Neural progenitor cell (in vitro differentiated cells): ENCODE measurements at places on chromosomes 1 and 21. TPM values are rescaled to one million over a fixed set of nuclear protein-coding genes. Genes with fewer than 3 reads are reported as not detected.

DNA sequence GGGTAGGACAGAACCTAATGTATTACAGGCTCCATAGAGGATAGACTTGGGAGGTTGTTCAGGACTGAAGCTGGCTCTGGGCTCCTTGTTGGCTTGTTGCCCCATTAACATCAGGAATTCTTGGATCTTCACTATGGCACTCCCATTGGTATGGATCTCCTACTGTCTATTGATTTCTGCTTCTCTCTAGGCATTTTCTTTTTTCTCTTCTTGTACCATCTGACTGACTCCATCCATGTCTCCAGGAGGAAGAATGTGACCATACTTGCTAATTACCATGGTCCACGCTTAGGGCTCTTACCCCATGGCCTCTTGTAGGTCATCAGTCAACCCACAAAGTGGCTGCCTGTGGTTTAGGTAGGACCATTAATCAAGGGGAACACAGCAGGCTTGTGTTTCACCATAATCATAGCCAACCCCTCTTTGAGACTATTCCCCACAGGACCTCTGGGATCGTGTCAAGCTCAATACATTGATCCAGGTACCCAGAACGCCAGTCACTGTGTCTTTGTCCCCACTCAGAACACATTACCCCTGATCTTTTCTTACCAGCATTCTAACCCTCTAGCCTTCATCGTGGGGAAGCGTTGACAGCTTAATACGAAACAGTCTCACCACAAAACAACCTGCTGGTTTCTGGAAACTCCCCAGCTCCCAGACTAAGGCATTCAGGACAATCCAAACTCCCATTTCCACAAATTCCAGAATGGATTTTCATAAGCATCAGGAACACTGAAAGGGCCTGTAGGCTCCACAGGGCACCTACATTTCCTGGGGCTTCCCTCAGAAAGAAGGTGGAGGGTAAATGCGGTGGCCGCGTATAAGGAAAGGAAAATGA is 97.1 kb downstream of the ETS2 start:
- DNase-seq, result no peak

- DNase-seq, result no peak
These were observed 1.0 kb downstream of the BEST4 start for GRCh38 chr1:44786841-44787426.

GRCh38 chr1:195294911-195295310 is 1313.3 kb downstream of the KCNT2 start:
- peak; percentile 18 for DNase-seq

DNA sequence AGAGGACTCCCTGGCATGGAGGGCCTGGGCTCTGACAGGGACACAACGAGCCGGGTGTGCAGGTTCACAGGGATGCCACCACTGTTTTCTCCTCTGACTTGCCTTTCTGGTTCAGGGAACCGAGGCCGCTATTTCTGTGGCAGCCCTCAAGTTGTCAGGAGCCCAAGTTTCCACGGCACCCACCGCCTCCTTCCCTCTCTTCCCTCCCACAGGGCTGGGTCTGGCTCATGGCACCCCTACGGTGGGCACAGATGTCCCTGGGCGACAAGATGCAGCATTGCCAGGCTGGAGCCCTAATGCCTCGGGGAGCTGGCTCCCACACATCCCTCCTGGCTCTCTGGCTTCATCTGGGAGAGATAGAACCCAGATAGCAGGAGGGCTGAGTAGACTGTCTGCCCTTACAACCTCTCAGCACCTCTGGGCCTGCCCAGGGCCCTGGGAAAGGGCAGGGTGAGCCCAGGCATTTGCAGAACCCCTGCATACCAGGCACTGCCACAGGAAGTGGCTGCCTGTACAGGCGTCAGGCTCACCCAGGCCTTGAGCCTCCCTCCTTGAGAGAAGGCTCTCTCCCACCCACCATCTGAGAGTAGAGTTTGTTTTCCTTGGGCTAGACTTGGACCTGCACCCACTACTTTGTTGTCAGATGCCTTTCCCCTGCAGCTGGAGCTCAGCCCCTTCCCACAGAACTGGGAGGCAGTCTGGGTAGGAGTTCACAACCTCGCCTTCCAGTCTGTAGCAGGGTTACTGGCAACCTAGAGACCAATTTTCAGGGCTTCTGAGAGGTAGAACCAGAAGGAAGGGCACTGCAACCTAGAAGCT is 20.5 kb downstream of the KCNC4 start:
- no peak for DNase-seq

DNA sequence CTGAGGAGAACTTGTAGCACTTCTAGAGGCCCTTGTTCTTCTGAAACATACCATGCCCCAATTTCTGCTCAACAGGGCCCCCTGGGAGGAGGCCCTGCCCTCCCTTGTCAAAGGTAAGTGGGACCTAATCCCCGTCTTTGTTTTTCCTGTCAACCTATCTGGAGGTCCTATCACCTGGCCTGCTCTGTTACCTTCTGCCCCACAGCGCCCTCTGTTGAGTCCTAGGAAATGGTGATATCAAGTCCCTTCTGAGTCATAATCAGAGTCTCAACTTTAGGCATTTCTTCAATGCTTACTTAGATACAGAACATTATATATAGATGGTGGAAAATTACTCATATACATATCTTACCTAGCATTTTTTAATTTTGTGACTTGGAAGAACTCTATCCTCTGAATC is 28.2 kb upstream of the FCRL4 start:
- peak; percentile 45 for DNase-seq

The DNAJC6 gene
- 13.0 and 21.9 TPM in 2 replicates for total RNA-seq

The NTMT2 gene
- not detected in 2 replicates for total RNA-seq

DNA sequence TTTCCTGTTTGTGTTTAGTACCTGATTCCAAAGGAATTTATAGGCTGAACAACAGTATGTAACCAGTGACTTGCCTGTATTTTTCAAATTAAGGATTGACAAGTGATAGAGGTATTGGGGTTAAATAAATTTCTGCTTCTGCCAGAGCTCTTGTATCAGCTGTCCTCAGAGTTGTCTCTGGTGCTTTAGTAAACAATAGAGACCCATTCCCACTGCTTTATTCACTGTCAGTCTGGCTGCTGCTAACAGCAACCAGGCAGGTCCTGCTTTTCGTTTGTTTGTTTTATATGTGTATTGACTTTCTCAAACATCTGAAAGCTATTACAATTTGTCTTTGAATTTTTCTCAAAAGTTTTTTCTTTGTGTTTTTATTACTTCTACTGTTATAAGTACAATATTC is 76.1 kb downstream of the OLFM3 start:
- peak; percentile 22 for DNase-seq

- no peak for DNase-seq
These were observed 23.7 kb downstream of the UMODL1 start for GRCh38 chr21:42094811-42095210.

- no peak for DNase-seq
These were observed 14.0 kb upstream of the DISC1 start for GRCh38 chr1:231612393-231613089.

DNA sequence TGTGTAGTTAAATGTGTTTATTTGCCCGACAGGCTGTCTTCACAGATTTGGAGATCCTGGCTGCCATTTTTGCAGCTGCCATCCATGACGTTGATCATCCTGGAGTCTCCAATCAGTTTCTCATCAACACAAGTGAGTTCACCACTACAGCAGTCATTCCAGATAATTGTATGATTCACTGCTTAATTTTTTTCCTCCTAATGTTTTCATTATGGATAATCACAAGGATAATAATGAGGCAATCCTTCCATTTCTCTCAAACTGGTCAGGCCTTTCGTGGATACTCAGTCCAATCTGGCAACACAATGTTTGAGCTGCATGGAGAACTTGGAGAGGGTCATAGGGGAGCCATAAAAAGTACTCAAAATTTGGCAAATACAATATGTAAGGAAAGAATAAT is 168.3 kb upstream of the SGIP1 start:
- no peak for DNase-seq

DNA sequence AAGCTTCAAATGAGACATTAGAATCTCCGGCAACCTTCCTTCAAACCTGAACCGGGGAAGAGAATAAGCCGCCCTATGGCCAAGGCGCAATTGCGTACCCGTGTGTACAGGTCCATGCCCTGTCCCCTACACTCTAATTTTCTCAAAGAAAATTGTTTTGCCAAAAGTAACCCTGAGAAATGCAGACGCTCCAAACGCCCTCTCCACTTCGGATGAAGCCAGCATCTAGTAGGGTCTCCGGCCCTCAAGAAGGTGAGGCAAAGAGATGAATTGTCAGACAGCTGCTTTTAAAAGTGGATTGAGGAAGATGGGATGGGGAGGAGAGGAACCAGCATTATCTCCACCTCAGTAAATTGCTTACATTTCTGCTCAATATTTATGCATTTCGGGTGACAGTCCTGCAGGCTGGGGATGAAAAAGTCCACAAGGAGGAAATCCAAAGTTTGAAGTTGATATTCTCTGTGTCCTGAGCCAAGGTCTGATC is 630 bp upstream of the LHX9 start:
- no peak for DNase-seq

GRCh38 chr1:155882235-155882634 is 22.9 kb downstream of the SYT11 start:
- no peak for DNase-seq

DNA sequence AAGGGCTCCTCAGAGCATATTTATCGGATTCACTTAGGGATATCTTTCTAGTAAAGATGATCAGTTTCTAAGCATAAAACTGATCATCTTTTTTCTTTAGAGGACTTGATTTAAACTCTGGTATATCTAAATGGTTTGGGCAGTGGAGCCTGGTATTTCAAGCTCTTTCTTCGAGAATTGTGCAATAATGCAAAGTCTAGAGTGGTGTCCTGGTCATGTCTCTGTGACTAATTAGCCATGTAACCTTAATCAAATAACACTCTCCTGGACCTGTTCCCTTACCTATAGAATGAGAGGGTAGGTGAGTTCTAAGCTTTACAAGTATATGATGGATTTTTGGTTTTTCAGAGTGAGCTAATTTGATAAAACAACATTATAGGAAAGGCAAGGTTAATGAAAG is 225.2 kb downstream of the RPS6KC1 start:
- DNase-seq, result no peak

- peak; percentile 89 for DNase-seq
These were observed 23.8 kb downstream of the KNCN start for GRCh38 chr1:46527474-46528296.

The PGBD2 gene
- 7.9 and 11.2 TPM in 2 replicates for total RNA-seq

DNA sequence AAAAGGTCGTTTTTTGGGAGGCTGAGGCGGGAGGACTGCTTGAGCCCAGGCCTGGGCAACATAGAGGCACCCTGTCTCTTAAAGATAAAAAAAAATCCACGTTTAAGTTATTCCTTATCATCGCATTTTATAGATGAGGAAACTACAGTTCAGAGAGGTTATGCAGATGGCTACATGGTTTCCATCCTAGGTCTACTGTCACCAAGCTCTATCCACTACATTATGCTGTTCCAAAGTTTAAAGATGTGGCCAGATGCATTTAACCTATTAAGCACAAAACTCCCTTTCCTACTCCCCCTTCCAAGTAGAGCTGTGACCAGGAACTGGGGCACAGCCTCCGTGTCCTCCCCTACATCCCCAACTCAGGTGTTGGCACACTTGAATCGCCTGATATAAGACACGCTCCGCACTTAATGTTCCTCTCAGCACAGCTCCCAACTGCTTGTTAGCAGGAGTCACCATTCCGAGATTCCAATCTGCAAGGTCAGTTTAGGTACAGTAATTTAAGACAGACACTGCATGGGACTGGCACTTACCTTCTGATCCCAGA is 1.3 kb downstream of the TAF5L start:
- DNase-seq, result no peak

GRCh38 chr1:160777486-160778089 is 18.4 kb upstream of the LY9 start:
- peak; percentile 66 for DNase-seq

DNA sequence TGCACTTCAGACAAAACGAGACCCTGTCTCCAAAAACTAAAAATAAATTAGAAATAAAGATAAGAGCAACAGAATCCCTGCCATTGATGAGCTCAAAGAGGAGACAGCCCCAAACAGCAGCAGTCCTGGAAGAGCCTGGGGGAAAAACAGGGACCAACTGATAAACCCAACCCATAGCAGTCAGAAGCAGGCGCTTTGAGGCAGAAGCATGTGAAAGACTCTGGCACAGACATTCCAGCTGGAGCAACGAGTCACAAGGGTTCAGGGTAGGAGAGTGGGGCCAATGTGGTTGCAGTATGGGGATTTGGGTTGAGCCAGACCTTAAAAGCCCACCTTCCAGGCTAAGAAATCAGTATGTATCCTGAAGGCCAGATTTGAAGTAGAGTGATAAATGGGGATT is 78.5 kb downstream of the MPZL1 start:
- no peak for DNase-seq

The KCNK1 gene
- total RNA-seq, result 0.11 and 0.31 TPM in 2 replicates

DNA sequence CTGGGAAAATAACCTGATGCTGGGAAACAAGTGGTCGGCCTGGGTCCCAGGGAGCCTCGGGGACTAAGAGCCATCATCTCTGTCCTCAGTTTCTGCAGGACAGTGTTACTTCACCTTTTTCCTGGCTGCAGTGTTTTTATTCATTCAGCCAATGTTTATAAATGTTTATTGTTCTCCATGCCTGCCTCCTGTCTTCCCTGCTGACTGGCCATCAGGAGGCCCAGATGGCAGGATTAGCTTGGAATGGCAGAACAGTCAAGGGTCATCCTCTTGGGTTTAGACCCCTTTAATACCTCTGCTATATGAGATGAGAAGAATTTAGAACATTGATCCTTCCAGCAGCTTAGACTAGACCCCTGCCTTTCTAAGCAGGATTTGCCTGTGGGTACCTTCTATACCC is 13.3 kb downstream of the MAPKAPK2 start:
- no peak for DNase-seq

GRCh38 chr1:98045211-98045766 is 124.5 kb upstream of the DPYD start:
- DNase-seq, result peak; percentile 54

The KCNJ9 gene
- total RNA-seq, result 0.09 TPM in 2 replicates

The NBPF8 gene
- total RNA-seq, result 6.3 and 7.2 TPM in 2 replicates

DNA sequence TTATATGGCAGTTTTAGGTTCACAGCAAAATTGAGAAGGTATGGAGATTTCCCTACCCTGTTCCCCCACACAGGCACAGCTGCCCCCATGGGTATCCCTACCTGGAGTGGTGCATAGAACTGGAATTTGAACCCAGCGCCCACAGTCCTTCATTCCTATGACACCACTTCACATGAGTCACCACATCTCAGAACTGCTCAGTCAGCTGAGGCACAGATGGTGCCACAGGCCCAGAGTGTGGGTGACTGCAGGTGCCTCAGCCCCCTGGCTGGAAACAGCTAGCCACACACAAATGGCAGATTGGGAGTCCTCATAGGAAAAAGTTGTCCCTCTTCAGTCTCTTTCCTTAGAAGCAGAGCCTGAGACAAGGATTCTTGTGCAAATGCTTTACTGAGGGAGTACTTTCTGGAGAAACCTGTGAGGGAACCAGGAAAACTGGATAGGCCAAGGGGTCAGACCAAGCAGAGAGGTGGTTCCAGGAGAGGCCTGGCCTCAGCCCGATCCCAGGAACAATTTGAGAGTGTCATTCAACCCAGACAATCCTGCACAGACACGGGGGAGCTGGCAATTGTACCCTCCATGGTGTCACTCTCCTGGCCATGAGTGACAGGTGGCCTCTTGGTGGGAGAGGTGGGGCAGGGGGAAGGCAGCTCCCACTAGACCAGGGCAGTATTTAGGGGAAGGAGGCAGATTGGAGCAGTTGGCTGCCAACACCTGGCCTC is 6.9 kb downstream of the PLA2G2D start:
- DNase-seq, result no peak
